ENCODE measurements at places on chromosomes 12 and 14.

DNA sequence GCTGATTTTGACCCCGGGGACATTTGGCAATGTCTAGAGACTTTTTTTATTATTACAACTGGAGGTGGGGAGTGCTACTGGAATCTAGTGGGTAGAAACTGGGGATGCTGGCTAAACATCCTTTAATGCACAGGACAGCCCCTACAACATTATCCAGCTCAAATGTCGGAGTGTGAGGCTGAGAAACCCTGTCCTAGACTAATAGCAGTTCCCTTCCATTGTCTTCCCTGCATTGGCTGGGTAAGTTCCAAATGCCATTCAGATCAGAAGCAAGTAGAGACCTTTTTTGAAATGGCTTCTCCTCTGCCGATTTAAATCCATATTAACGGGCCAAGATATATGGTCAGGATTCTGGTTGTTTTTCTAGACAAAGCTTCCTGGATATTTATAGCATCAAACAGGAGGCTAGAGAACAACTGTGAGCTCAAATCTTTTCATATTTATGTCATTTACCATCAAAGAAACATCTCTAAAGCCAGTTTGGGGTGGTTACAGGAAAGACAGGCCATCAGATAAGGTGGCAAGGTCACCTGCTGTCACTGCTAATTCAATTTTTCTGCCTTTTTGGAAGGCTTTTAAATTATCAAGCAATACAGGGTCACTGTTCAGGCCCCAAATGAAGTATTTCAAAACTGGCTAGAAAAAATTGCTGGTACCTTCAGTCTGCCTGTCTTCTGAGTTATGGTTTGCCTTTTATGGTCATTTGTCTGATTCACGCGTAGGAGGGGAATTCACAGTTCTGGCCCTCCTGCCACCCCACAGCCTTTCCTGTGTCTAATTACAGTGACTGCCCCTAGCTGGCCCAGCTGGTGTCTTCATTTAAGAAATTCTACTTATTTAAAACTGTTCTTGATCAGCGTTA is 20.1 kb upstream of the AKAP5 start:
- DNase-seq, result no peak

DNA sequence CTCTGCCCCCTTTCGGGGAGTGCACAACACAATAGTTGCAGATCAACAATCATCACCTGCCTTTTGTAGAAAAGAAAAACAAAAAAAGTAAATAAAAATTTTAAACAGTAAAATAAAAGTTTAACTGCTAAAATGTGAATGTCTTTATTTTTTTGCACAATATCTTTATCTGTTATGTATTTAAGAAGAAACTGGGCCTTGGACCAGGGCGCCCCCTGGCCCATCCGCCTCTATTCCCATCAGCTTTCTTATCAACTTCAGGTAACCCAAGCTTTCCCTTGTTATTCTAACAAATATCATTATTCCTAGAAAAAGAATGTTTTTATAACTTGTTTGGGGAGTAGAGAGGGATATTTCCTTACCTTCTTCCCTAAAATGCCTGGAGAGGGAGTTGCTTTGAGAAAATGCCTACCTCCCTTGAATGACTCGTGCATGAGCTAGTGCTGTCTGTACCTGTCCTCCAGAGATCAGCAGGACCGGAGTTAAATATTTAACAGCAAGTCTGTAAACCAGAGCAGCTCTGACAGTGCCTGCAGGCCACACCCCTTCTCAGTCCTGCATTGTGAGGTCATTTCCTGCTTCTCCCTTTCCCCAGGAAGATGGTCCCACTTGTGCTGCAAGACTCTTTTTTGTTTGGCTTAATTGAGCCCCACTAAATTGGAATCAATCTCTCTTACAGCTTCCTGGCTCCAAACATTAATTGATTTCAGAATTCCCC is 192.8 kb upstream of the RGS6 start:
- no peak for DNase-seq

GRCh38 chr12:66555113-66555512 is 123.8 kb downstream of the GRIP1 start:
- no peak for DNase-seq

DNA sequence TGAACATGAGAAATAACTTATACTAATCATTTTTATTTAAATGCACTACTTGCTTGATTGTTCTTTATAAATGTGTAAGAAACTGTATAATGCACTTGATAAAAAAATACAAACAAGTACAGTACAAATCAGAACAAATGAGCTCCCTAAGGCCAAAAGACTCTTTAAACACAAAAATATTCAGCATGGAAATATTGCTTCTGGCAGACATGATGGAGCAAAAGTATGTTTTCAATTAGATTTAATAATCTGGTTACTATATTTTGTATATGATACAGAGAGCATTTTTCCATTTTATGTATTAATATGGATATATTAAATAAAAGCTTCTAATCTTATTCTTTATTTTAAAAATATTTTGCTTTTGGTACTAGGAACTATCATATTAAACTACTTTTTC is 800.2 kb upstream of the LRFN5 start:
- DNase-seq, result no peak

DNA sequence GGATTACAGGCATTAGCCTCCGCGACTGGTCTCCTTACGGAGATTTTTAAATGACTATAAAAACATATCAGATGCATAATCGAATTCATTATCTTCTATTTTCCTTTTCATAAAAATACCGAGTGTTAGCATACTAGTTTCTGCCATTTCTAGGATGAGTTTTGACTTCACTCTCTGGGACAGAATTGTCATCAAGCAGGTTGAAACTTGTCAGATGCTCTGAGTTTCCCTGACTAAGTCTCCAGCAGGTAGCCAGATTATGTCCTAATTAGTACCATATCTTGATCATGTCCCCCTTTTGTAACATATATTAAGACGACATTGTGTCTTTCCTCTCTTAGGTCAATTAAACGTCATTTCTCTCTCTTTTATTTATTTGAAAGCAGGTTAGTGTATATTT is 103.5 kb upstream of the RASSF8 start:
- DNase-seq, result no peak

DNA sequence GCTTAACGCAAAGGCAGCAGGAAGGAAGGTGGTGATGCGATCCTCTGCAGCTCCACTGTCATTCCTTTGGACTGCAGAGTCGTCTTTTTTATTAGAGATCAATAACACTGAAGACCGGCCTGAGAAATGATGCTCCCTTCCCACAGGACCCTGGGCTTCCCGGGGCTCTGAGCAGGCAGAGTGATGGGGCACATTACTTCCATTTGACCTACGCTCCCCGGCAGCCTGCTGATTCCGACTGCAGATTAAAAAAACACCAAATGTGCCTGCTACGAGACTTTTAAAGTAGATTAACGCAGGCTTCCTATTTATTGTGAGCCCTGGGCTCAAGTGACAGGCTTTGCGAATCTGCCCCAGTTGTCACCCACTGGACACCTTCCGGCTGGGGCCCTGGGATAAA is 37.5 kb downstream of the KCNA1 start:
- DNase-seq, result no peak

- DNase-seq, result no peak
Measured at GRCh38 chr12:97305651-97306050, 157.0 kb upstream of the RMST start.

DNA sequence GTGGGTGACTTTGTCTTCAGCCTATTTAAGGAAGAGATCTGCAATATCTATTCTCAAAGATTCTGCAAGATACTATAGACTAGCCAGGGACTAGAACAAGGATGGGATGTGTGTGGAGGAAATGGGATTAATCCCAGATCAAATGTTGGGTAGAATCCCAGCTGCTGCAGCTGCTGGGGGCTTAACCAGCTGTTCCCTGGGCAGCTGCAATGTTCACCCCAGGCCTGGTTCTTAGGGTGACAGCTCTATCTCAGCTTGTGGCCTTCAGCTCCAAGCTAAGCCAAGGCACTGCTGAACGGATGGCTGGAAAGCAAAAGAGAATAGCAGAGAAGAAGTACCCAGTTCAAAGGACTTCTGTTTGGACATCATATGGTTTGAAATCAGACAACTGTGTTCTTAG is 10.0 kb upstream of the RHEBL1 start:
- no peak for DNase-seq

GRCh38 chr12:4819654-4820053 is 90.1 kb upstream of the KCNA1 start:
- no peak for DNase-seq

DNA sequence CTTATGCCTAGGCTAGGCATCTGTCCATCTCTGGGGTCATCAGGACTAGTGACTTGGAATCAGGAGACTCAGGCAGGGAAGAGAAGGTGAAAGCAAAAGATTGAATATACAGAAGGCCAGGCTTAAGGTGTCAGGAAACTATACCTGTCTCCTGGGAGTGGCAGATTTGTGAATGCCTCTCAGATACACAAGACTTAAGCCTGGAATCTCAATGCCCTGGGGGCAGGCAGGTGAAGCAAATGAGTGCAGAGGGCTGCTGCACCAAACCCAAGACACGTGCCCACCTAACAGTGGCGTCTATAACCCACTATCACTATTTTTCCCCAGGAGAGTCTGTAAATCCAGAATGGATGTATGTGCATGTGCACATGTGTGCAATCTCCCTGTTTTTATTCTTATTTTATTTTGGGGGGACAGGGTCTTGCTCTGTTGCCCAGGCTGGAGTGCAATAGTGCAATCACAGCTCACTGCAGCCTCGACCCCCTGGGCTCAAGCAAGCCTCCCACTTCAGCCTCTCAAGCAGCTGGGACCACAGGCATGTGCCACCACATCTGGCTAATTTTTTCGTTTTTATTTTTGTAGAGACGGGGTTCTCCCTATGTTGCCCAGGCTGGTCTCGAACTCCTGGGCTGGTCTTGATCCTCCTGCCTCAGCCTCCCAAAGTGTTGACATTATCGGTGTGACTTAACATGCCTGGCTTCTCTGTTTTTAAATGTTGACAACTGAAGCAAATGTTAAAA is 31.9 kb upstream of the FOS start:
- no peak for DNase-seq

DNA sequence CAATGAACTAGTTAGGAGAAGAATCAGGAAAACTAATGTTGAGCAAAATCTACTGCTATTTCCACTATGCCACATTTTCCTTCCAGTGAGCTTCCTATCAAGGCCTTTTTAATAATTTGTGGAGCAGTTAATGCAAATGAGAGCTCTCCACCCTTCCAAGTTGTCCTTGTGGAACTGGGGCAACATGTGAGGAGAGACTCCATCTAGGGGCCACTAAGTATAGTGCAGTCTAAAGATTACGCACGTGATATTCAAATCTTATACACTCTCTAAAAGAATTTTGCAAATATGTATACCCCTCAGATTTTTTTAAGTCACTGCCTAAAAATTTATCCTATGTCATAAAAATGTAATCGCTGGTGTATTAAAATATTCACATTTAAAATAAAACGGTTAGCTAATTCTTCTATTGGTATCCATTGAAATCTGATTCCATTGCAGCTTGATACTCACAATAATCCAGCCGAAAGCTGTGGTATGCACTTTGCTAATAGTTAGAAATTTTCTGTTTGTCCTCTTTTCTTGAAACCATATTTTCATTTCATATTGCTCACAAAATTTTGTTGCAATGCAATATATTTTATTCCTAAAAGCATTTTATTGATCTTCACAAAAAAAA is 100.1 kb downstream of the PAH start:
- DNase-seq, result no peak

GRCh38 chr12:111291357-111291756 is 77.5 kb downstream of the PHETA1 start:
- no peak for DNase-seq

- DNase-seq, result no peak
Measured at GRCh38 chr14:20802341-20803084, at the start of gene RNASE1. Gene RNASE1 (minus strand): TSS chr14:20802844. CDS start chr14:20802068, 776 bp downstream.

GRCh38 chr14:53894456-53894855 is 62.2 kb downstream of the BMP4 start:
- no peak for DNase-seq
